LNCaP clone FGC (cell line): ENCODE measurements at places on chromosomes 4 and X.

- DNase-seq = no peak
These were observed 106.4 kb downstream of the MID1 start for GRCh38 chrX:10513974-10514373.

- DNase-seq = no peak
These were observed 1554.7 kb upstream of the TENM3 start for GRCh38 chr4:180688480-180688879.

GRCh38 chr4:144557404-144557803 lies 88.6 kb upstream of the HHIP start:
- DNase-seq = no peak

- no peak for DNase-seq
These were observed 1.0 kb upstream of the SNCA start for GRCh38 chr4:89837993-89838390.

DNA sequence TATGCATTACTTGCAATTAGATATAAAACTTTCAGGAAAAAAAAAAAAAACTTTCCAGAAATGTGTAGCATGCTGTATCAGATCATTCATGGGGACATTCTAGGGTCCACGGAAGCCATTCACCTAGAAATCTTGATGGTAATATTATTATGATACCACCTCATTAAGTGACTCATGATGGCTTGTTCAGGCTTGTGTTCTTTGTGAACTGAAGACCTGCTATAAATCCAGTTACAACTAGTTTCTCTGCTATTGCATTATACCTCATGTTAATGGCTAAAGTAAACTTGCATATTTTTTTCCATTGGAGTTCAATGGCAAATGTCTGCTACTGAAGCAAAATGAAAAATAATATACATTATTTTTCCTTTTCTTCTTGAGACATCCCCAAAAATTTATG lies 35.3 kb upstream of the PTPN13 start:
- DNase-seq = no peak

- no peak for DNase-seq
These were observed 25.4 kb downstream of the SOWAHB start for GRCh38 chr4:76872556-76872955.

DNA sequence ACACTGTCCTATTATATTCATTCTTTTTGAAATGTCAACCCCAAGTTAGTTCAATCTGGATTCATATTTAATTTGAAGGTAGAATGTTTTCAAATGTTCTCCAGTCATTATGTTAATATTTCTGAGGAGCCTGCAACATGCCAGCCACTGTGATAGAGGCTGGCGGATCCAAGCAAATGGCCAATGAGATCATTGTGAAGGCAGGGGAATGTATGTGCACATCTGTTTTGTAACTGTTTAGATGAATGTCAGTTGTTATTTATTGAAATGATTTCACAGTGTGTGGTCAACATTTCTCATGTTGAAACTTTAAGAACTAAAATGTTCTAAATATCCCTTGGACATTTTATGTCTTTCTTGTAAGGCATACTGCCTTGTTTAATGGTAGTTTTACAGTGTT lies 1.6 kb downstream of the CXCL1 start:
- no peak for DNase-seq

DNA sequence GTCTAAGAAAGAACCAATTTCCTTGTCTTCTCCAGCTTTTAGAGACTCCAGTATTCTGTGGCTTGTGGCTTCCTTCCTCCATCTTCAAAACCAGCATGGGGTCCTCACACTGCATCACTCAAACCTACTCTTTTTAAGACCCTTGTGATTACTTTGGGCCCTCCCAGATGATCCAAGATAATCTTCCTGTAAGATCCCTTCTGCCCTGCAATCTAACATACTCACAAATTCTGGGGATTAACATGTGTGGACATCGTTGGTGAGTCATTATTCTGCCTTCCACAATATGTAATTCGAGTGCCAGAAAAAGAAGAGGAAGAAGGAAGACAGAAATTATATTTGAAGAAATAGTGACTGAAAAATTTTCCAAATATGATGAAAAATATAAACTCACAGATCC lies 47.9 kb downstream of the BEND4 start:
- DNase-seq = no peak

DNA sequence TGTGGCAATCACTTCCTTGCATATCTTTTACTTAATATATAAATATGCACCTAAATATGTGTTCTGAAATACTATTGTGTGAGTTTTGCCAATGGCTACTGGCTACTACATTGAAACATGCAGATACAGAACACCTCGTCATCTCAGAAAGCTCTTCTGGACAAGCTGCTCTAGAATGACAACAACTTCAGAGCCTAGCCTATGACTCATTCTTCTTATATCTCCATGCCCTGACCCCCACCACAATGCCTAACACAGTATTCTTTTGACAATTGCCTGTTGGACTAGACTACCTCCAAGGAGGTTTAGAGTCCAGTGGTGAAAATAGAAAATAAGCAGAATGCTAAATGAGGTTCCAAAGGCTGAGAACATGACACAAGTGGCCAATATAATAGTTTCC lies 17.6 kb upstream of the DMP1 start:
- DNase-seq = no peak

DNA sequence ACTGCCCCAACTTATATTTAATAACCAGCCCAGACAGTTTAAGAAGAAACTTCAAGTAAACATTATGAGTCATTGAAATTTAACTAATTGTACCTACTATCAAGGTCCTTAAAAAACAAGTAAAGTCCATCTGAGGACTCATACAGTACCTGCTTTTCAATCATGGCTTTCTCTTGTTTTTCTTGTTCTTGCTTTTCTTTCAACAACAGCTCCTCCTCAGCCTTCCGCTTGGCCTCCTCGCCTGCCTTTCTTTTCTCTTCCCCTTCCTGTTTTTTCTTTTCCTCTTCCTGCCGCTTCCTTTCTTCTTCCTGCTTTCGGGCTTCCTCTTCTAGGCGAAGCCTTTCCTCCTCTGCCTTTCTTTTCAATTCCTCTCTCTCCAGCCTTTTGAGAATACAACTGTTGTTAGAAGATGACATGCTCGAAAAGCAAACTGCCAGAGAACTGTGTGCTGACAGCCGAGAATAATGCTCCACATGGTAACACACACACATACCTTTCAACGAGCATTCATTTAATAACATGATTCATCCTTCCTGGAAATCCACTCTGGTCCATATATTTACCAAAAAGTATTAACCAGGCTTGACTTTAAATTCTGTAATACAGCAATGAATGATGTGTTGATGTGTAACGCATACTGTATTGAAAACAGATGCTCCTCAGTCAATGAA lies 25.2 kb upstream of the BCLAF3 start:
- no peak for DNase-seq

- peak; percentile 92 for DNase-seq
These were observed 123.2 kb upstream of the IGFBP7 start for GRCh38 chr4:57233386-57233785.

GRCh38 chr4:147942729-147943128 lies 210.8 kb downstream of the ARHGAP10 start:
- DNase-seq = no peak

GRCh38 chr4:184968784-184969201 lies 49.5 kb upstream of the HELT start:
- DNase-seq = peak; percentile 84

GRCh38 chr4:73194064-73194463 lies 64.5 kb downstream of the ANKRD17 start:
- no peak for DNase-seq
